Transverse colon (tissue), 4 donors: ENCODE measurements at places on chromosomes 5 and 9. TPM values are rescaled to one million over a fixed set of nuclear protein-coding genes. Genes with fewer than 3 reads are reported as not detected.

FAM221B gene
- not detected for total RNA-seq

PCDHB15 gene
- total RNA-seq = 5.6 TPM

DNA sequence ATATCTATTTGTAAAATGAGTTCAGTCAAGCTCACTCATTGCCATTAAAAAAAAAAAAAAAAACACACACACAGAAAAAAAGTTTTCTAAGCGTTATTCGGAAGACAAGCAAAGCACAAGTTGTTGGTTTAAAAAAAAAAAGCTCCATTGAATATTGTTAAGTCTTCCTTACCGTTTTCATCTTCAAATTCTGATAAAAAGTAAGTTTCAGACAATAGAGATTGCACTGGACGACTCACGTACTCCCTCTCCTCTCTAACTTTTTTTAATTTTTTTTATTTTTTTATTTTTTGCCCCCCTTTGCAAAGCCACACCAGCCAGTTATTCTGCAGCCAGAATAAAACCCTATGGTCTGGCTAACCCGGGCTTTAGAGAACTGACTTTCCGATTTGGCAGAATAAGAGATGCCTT lies 544 bp downstream of the ADAMTS6 start:
- no peak for DNase-seq
- H3K36me3 ChIP-seq = no peaks in the 10 kb centered on the region
- peak overlapping the region; percentile 25 for H3K4me3 ChIP-seq
- peaks cover 14% of the 10 kb centered on the region for H3K4me1 ChIP-seq

DNA sequence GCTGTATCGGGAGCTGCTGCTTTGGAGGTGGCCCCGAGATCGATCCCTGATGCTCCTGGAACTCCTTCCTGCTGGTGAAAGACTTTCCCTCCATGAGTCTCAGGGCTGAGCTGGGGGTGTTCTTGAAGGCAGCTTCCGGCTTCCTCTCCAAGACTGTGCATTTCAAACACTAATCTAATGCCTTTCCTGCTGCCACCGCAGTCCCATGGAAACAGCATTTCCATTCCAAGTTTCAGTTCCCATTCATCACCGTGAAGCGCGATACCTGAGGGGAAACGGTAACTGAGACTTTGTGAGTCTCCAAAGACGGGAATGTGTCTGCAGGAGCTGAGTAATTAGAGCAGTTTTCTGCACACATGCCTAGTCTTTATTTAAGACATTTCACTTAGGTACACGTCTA lies 230.1 kb downstream of the PAX5 start:
- no peaks in the 10 kb centered on the region for H3K4me1 ChIP-seq
- DNase-seq = no peak
- no peaks in the 10 kb centered on the region for H3K36me3 ChIP-seq
- H3K4me3 ChIP-seq = no peak overlapping the region
- H3K27ac ChIP-seq = no peak overlapping the region

- no peaks in the 10 kb centered on the region for H3K36me3 ChIP-seq
- no peak overlapping the region for H3K27ac ChIP-seq
- no peaks in the 10 kb centered on the region for H3K4me1 ChIP-seq
- no peak overlapping the region for H3K4me3 ChIP-seq
- H3K27me3 ChIP-seq = no peaks in the 10 kb centered on the region
These were observed 568.6 kb upstream of the DAP start for GRCh38 chr5:11329679-11330078.
